Thoracic aorta (tissue), 2 donors: ENCODE measurements at places on chromosomes 12 and 14. TPM values are rescaled to one million over a fixed set of nuclear protein-coding genes. Genes with fewer than 3 reads are reported as not detected.

The CLEC4D gene
- total RNA-seq: 0.63 TPM

The LYZ gene
- total RNA-seq: 99.9 TPM

The CFAP54 gene
- 4.2 TPM for total RNA-seq

The MGP gene
- 6,234 TPM for total RNA-seq

The ELK3 gene
- total RNA-seq: 19.9 TPM

The KRT8 gene
- total RNA-seq: 175 TPM

The SRRM4 gene
- 0.21 TPM for total RNA-seq

The LIN7A gene
- 0.41 TPM for total RNA-seq

The ASPG gene
- total RNA-seq: 0.14 TPM

The TAS2R46 gene
- 1.2 TPM for total RNA-seq

The CLEC9A gene
- total RNA-seq: not detected

The IFNG-AS1 gene
- 0.92 TPM for total RNA-seq

The OTUB2 gene
- 0.71 TPM for total RNA-seq

The NUAK1 gene
- total RNA-seq: 20.0 TPM
